ENCODE measurements at places on chromosomes 16 and 17.
A peak's percentile ranks its signal among the peaks of the same experiment; 100 is the strongest.

DNA sequence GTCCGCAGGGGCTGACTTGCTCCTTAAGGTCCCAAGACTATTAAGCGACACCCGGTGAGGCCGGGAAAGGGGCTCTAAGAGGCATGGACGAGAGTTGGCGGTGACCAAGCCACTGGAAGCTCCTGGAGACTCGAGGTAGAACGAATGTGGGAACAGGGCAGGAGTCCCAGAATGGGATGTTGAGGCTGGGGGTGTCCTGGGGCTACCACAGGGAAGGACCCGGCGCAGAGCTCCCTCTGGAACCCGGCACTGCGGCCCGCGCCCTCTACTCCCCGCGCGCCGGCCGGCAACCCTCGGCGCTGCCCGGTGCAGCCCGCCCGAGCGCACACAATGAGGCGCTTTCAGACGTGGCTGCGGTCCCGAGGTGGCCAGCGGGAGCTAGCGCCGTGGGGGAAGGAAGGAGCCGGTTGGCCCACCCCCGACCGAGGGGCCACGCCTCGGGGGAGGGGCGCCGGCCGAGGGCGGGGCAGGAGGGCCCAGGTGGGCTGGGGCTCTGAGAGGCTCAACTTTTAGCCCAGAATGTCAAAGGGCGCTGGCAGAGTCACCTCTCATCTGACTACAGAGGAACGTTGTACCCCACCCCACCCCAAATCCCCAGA, at the start of gene CHST6:
CHST6 (minus strand) TSS at position 366 of the 599 bp plus-strand sequence. CDS start 15,613 bp downstream, outside the sequence.
- H3K4me3 ChIP-seq: peak within 1 kb of the TSS; percentile 44
- H3K27ac ChIP-seq: no peak within 1 kb of the TSS
- H3K4me1 ChIP-seq: peaks cover 14% of the 10 kb centered on the region
- DNase-seq: no peak

DNA sequence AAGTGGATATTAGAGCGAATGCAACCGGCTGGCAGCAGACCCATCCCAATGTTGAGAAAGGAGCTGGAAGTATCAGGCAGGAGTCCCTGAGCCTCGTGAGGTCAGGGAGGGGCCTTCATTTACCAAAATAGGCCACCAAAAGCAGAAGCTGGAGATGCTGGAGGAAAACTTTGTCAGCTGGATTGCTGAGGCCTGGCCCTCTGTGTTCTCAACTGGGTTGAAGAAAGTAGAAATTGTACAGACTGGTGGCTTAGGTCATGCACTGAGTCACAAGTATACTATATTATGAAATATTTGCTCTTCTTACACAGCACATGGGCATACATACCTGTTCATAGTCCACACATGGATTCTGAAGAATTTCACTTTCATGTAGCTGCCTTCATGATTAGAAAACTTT, 23.2 kb upstream of the TEKT3 start:
- H3K27me3 ChIP-seq: no peaks in the 10 kb centered on the region
- H3K4me1 ChIP-seq: no peaks in the 10 kb centered on the region
- no peak overlapping the region for H3K4me3 ChIP-seq
- no peak overlapping the region for H3K27ac ChIP-seq
- no peak for DNase-seq

GRCh38 chr17:39737760-39738567, at the start of gene GRB7:
Gene GRB7 (plus strand): TSS chr17:39737938. CDS start chr17:39742302, 4,364 bp downstream.
- H3K4me1 ChIP-seq: peaks cover 48% of the 10 kb centered on the region
- H3K27ac ChIP-seq: peak within 1 kb of the TSS; percentile 96
- peaks cover 46% of the 10 kb centered on the region for H3K27me3 ChIP-seq
- H3K4me3 ChIP-seq: peak within 1 kb of the TSS; percentile 56

GRCh38 chr17:72792771-72793170, 299.7 kb downstream of the SLC39A11 start:
- DNase-seq: no peak
- no peak overlapping the region for H3K4me3 ChIP-seq
- no peaks in the 10 kb centered on the region for H3K27me3 ChIP-seq
- H3K36me3 ChIP-seq: peaks cover 16% of the 10 kb centered on the region
- no peaks in the 10 kb centered on the region for H3K4me1 ChIP-seq
- no peak overlapping the region for H3K27ac ChIP-seq

DNA sequence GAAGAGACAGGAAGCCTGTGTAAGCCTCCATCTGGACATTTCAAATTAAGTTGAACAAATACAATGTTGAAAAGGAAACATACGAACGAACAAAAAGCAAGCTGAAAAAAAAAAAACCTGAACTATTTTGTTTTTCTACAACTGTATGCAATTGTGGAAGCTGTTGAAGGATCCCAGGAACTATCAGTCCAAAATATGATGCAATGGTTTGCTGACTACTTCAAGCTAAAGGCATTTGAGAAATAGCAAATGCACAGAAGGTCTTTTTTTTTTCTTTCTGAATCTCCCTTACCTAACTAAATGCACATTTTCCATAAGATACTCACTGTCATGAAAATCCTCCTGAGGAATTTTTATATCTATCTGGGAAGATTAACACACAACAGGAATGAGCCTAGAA, 40.2 kb downstream of the MAF start:
- DNase-seq: no peak
- no peak overlapping the region for H3K4me3 ChIP-seq
- H3K27ac ChIP-seq: no peak overlapping the region
- peaks cover 6% of the 10 kb centered on the region for H3K4me1 ChIP-seq

- no peaks in the 10 kb centered on the region for H3K27me3 ChIP-seq
- no peaks in the 10 kb centered on the region for H3K36me3 ChIP-seq
- H3K4me1 ChIP-seq: peaks cover 3% of the 10 kb centered on the region
- no peak for DNase-seq
- no peak overlapping the region for H3K27ac ChIP-seq
- H3K4me3 ChIP-seq: no peak overlapping the region
These were observed 242.7 kb downstream of the KATNIP start for GRCh38 chr16:27792486-27793248.

DNA sequence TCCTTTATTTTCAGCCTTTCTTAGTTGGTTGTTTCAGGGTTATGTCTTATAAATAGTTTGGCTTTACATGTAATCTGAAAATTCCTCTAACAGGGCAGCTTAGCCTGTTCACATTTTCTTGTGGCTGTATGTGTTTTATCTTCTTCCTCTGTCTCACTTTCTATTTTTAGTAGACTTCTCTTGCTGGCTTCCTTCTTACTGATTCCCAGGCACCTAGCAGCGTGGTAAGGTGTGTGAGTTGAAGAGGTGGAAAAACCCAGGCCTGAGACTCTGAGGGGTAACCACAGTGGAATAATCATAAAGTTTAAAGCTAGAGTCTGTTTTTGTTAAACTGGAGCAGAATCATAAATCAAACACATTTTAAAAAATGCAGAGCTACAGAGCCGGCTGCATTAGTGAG, 190.9 kb downstream of the LGALS9B start:
- no peaks in the 10 kb centered on the region for H3K4me1 ChIP-seq
- no peak overlapping the region for H3K4me3 ChIP-seq
- no peaks in the 10 kb centered on the region for H3K36me3 ChIP-seq
- H3K27me3 ChIP-seq: no peaks in the 10 kb centered on the region

GRCh38 chr16:22938647-22939046, 124.7 kb downstream of the HS3ST2 start:
- no peaks in the 10 kb centered on the region for H3K36me3 ChIP-seq
- no peak overlapping the region for H3K4me3 ChIP-seq
- peaks cover 1% of the 10 kb centered on the region for H3K27me3 ChIP-seq
- no peak for DNase-seq

GRCh38 chr17:41538565-41538991, 10.5 kb upstream of the KRT19 start:
- no peak for DNase-seq
- H3K4me3 ChIP-seq: no peak overlapping the region
- peaks cover 10% of the 10 kb centered on the region for H3K4me1 ChIP-seq
- H3K36me3 ChIP-seq: no peaks in the 10 kb centered on the region

GRCh38 chr16:73058221-73058615, 10.3 kb upstream of the ZFHX3 start:
- H3K4me3 ChIP-seq: peak overlapping the region; percentile 84
- H3K27me3 ChIP-seq: peaks cover 33% of the 10 kb centered on the region
- DNase-seq: no peak
- H3K4me1 ChIP-seq: peaks cover 59% of the 10 kb centered on the region
- peak overlapping the region; percentile 93 for H3K27ac ChIP-seq
- no peaks in the 10 kb centered on the region for H3K36me3 ChIP-seq

All from suprapubic skin (tissue), 4 donors.